Cerebellar cortex (tissue), 1 donor: ENCODE measurements at places on chromosomes 12 and 14.

GRCh38 chr12:1614360-1614759 lies 14.7 kb upstream of the WNT5B start:
- no peak for DNase-seq

- DNase-seq, result peak; percentile 63
Measured at GRCh38 chr14:89304972-89305703, 111.9 kb downstream of the FOXN3 start.

- DNase-seq, result no peak
Measured at GRCh38 chr14:91270619-91271018, 26.1 kb upstream of the GPR68 start.

GRCh38 chr14:86639146-86639545 lies 1109.2 kb downstream of the FLRT2 start:
- no peak for DNase-seq

GRCh38 chr14:20989471-20989786 lies 351 bp upstream of the METTL17 start:
- no peak for DNase-seq

DNA sequence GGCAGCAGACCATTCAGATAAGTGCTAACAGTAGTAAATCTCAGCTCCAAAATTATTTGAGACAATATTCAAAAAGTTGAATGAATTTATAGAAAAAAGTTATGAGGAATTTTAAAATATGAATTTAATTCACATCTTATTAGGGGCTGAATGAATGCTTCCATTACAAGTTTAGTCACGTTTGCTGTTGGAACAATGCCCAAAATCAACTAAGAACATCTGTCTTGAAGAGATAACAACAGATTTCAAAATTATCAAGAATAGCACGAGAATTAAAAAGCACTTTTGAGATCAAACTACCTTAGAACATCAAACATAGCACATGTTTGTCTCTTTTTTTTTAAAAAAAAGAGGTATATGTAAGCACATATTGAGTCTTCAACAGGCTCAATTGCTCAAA lies 115.4 kb upstream of the PPFIA2 start:
- no peak for DNase-seq

DNA sequence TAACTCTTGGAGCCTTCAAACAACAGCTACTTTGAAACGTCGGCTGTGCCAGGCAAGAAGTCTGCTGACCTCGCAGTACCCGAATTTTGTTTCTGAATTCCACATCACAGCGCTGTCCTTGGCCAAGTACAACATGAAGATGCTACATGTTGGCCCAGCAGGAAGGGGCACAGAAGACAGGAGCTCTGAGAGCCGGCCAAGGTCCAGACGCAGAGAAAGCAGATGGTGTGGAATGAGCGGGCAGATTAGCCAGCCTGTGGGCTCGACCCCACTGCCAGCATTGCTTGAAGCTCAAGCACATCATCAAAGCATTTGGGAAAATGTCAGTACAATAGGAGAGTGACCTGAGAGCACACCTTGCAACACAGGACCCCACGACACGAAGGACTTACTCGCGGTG lies 64.5 kb downstream of the FZD10 start:
- peak; percentile 95 for DNase-seq

DNA sequence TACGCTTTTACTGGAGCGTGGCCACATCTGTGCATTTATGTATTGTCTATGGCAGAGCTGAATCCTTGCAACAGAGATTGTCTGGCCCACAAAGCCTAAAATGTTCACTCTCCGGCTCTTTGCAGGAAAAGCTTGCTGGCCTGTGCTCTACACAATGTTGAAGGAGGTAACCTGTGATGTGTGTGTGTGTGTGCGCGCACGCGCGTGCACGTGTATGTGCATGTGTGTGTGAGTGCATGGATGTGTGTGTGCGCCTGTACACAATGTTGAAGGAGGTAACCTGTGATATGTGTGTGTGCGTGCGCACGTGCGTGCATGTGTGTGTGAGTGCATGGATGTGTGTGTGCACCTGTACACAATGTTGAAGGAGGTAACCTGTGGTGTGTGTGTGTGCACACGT lies 62.7 kb downstream of the RFLNA start:
- no peak for DNase-seq

DNA sequence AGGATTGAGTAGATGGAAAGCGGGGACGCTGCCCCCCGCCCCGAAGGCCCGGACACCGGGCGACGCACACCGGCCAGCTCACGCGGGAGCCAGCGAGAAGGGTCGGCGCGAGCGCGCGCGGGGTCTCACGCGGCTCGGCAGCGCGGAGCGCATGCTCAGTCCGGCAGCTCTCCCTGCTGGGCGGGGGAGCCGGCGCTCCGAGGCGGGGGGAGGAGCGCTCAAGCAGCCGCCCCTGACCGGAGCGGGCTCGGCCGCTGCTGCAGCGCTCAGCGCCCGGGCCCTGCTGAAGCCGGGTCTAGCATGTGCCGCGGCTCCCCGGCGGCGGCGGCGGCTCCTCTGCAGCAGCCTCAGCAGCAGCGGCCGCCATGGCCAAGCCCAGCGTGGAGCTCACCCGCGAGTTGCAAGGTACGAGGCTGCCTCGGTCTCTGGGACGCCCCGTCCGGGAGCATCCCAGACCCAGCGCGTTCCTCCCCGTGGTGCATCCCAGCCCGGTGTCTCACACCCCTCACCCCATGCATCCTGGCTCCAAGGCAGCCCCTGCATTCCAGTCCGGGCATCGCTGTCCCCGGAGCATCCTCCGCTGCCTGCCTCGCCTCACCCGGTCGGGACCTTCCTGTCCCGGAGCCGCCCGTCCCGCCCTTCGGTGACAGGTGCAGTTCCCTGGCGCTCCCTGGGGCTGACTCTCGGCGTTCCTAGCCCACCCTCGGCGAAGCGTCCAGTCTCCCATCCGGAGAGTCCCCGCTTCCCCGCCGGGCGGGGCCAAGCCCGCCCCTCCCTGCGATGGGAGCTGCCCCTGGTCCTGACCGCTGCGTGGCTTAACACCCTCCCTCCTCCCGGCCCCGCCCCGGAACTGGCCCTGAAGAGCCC lies at the start of gene CARMIL3:
Gene CARMIL3 (plus strand): TSS at position 221 of the 867 bp plus-strand sequence. CDS start 145 bp downstream, at position 366.
- DNase-seq, result peak; percentile 72

GRCh38 chr12:18400186-18400585 lies 138.9 kb downstream of the PIK3C2G start:
- DNase-seq, result no peak

GRCh38 chr14:102015045-102015685 lies 50.8 kb downstream of the DYNC1H1 start:
- DNase-seq, result no peak
